ENCODE measurements at places on chromosomes 2 and 18.

GRCh38 chr18:5891184-5891853 is 4.0 kb downstream of the TMEM200C start:
- no peaks in the 10 kb centered on the region for H3K4me1 ChIP-seq
- no peak for DNase-seq
- H3K4me3 ChIP-seq: no peak overlapping the region
- H3K36me3 ChIP-seq: no peaks in the 10 kb centered on the region

GRCh38 chr18:73688851-73689711 is 458.6 kb downstream of the FBXO15 start:
- H3K4me1 ChIP-seq: no peaks in the 10 kb centered on the region
- H3K4me3 ChIP-seq: no peak overlapping the region
- no peaks in the 10 kb centered on the region for H3K36me3 ChIP-seq
- no peaks in the 10 kb centered on the region for H3K27me3 ChIP-seq

- H3K4me1 ChIP-seq: no peaks in the 10 kb centered on the region
- no peak for DNase-seq
- H3K36me3 ChIP-seq: no peaks in the 10 kb centered on the region
- H3K27ac ChIP-seq: no peak overlapping the region
- H3K27me3 ChIP-seq: no peaks in the 10 kb centered on the region
Observed at GRCh38 chr2:235414422-235414821, 79.4 kb upstream of the AGAP1 start.

DNA sequence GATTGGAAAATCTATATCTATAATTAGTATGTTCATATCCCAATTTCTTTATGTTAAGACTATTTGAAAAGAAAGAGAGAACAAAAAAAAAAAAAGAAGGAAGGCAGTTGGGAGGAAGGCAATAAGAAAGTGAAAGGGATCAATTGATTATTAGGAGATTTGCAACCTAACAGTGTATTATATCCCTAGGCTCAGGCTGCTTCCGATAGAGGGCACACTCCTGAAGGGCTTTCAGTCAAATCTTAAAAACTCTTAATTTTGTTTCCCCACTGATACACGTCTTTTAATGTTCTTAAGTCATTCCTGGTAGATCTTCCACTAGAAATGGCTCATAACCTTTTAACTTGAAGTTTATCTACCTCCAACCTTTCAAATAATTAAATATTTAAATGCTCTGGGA is 763.9 kb downstream of the BCL11A start:
- H3K36me3 ChIP-seq: no peaks in the 10 kb centered on the region
- no peaks in the 10 kb centered on the region for H3K4me1 ChIP-seq
- H3K27ac ChIP-seq: no peak overlapping the region
- no peak overlapping the region for H3K4me3 ChIP-seq
- DNase-seq: no peak

- no peak for DNase-seq
- H3K27ac ChIP-seq: no peak overlapping the region
- H3K36me3 ChIP-seq: no peaks in the 10 kb centered on the region
- no peak overlapping the region for H3K4me3 ChIP-seq
Observed at GRCh38 chr2:75752828-75753227, 42.1 kb upstream of the GCFC2 start.

DNA sequence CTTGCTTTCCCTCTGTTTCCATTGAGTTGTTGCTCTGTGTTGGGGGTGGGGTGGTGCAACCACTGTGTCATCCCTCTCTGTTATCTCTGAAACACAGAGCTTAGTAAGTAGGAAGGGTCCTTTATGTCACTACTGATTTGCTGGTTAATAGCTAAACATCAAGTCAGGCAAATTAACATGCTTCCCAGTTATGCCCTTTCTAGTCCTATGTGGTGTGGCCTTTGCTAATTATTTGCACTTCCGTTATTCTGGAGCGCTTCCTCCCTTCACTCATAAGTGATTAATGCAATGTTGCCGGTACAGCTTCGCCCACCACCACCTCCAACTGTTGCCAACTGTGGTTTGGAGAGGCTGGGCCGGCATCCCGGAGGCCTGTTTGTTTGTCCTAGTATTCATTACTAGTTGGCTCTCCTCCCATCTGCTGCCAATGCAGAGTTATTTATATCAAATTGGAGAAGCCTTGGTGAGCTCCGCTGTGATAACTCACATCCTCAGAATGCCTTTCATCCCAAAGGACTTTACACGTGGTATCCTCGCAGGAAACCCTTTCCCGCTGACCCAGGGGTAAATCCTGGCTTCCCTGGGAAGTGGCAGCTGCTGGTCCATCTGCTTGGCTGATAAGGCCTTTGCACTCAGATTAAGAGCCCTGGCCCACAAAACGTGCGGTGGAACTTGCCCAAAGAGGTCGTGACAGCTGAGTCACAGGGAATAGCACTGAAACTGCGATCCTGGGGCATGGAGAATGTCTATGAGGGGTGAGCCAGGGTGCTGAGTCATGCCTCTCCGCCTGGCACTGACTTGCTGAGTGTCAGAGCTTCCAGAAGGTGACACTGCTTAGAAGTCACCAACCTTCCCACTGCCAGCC is 72.0 kb upstream of the ZCCHC2 start:
- H3K4me3 ChIP-seq: peak overlapping the region; percentile 15
- no peaks in the 10 kb centered on the region for H3K36me3 ChIP-seq
- DNase-seq: peak; percentile 74
- peak overlapping the region; percentile 78 for H3K27ac ChIP-seq
- H3K4me1 ChIP-seq: peaks cover 14% of the 10 kb centered on the region
- no peaks in the 10 kb centered on the region for H3K27me3 ChIP-seq

GRCh38 chr2:184558713-184559464 is 39.4 kb upstream of the ZNF804A start:
- DNase-seq: no peak
- no peak overlapping the region for H3K27ac ChIP-seq
- no peaks in the 10 kb centered on the region for H3K27me3 ChIP-seq
- H3K4me1 ChIP-seq: no peaks in the 10 kb centered on the region
- no peak overlapping the region for H3K4me3 ChIP-seq

DNA sequence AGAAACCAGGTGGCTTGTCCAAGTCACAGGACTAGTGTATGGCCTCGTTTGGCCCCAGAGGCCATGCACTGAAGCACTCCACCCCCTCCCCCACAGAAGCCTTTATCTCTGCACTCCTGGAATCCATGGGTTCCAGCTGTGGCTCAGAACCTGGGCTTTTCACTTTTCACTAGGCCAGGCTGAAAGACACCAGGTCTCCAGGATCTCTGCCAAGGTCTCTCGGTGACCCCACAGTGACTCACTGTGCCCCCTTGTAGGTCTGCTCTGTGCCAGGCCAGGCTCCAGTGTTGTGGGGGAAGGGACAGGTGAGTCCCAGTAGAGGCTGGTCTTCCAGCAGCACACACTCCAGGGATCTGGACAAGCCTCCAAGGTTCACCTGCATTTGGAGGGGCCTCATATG is 31.0 kb upstream of the GLI2 start:
- peaks cover 8% of the 10 kb centered on the region for H3K4me1 ChIP-seq
- no peaks in the 10 kb centered on the region for H3K27me3 ChIP-seq
- no peak overlapping the region for H3K4me3 ChIP-seq
- H3K36me3 ChIP-seq: no peaks in the 10 kb centered on the region
- H3K27ac ChIP-seq: no peak overlapping the region

DNA sequence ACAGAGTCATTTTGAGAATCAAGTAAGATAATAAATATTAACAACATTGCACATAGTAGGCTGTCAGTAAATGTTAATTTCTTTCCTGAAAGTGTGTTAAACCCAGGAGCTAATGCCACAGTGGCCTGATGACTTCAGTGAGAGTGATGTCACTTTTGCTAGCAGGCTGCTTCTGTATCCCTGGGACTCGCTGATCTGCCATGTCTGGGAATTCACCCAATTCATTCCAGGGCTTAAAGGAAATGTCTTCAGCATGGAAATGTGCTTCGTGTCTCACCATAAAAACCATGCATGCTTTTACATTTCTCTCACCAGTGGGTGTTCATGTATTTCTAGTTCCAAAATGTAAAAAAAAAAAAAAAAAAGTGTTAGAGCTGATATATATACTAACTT is 56.8 kb upstream of the MAPRE3 start:
- DNase-seq: no peak
- no peak overlapping the region for H3K4me3 ChIP-seq
- H3K36me3 ChIP-seq: no peaks in the 10 kb centered on the region
- H3K4me1 ChIP-seq: no peaks in the 10 kb centered on the region
- H3K27me3 ChIP-seq: peaks cover 3% of the 10 kb centered on the region
- no peak overlapping the region for H3K27ac ChIP-seq

- H3K36me3 ChIP-seq: no peaks in the 10 kb centered on the region
- H3K4me3 ChIP-seq: no peak overlapping the region
- H3K4me1 ChIP-seq: no peaks in the 10 kb centered on the region
- no peaks in the 10 kb centered on the region for H3K27me3 ChIP-seq
Observed at GRCh38 chr18:63823516-63824219, 48.5 kb downstream of the SERPINB7 start.

- no peak overlapping the region for H3K4me3 ChIP-seq
- no peaks in the 10 kb centered on the region for H3K4me1 ChIP-seq
- no peak overlapping the region for H3K27ac ChIP-seq
- no peak for DNase-seq
- H3K27me3 ChIP-seq: no peaks in the 10 kb centered on the region
Observed at GRCh38 chr18:61261870-61262269, 71.4 kb upstream of the CDH20 start.

DNA sequence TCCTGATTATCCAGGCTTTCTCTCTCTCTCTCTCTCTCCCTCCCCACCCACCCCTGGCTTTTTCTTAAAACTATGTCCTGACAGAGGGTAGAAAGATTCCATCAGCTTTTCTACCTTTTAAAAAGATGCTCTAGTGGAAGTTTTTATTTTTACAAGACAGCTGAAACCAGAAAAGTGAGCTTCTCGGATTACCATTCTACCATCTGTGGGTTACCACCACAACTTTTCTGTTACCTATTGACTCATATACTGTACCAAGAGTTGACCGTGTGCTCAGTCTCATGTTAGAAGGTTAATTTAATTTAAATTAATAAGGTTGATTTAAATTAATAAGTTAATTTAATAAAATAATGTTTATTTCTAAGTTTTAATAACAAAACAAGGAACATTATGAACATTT is 137.6 kb downstream of the UPP2 start:
- H3K4me3 ChIP-seq: no peak overlapping the region
- no peaks in the 10 kb centered on the region for H3K4me1 ChIP-seq
- H3K27me3 ChIP-seq: peaks cover 8% of the 10 kb centered on the region
- DNase-seq: no peak
- H3K36me3 ChIP-seq: no peaks in the 10 kb centered on the region
- no peak overlapping the region for H3K27ac ChIP-seq

DNA sequence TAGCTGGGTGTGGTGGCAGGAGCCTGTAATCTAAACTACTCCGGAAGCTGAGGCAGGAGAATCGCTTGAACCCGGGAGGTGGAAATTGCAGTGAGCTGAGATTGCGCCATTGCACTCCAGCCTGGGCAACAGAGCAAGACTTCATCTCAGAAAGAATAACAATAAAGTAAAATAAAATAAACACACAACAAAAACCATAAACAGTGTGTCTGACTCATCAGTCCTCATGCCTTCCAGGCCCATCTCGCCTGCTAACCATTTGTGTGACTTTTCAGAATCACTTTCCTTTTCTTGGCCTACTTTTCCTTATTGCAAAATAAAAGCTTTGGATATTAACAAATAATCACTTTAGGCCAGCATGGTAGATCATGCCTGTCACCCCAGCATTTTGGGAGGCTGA is 42.0 kb upstream of the ASXL2 start:
- no peaks in the 10 kb centered on the region for H3K27me3 ChIP-seq
- H3K4me1 ChIP-seq: no peaks in the 10 kb centered on the region
- DNase-seq: no peak
- H3K4me3 ChIP-seq: no peak overlapping the region
- no peaks in the 10 kb centered on the region for H3K36me3 ChIP-seq

- no peak overlapping the region for H3K4me3 ChIP-seq
- H3K36me3 ChIP-seq: no peaks in the 10 kb centered on the region
- no peaks in the 10 kb centered on the region for H3K4me1 ChIP-seq
- no peak overlapping the region for H3K27ac ChIP-seq
Observed at GRCh38 chr2:71530641-71531332, 77.4 kb downstream of the DYSF start.

DNA sequence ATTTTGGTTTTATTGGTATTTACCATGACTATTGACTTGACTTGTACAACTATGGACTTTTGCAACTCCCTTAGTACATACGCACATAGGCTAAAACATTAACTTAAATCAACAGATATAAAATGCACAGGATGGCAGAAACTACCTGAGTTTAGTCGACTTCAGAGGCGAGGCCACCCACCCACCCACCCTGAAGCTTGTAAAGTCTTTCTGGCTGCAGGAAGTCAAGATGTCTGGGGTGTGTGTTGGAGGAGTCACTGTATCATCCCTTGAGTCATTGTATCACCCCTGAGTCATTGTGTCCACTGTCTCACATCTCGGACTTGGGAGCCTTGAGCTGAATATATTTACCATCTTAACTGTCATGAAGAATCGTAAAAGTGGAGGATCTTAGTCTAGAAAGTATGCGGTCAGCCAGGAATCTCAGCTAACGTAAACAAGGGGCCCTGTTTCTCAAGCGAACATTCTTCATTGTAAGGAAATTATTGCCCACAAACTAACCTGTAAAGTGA is 140.0 kb upstream of the ST6GAL2 start:
- no peak overlapping the region for H3K4me3 ChIP-seq
- no peak overlapping the region for H3K27ac ChIP-seq

DNA sequence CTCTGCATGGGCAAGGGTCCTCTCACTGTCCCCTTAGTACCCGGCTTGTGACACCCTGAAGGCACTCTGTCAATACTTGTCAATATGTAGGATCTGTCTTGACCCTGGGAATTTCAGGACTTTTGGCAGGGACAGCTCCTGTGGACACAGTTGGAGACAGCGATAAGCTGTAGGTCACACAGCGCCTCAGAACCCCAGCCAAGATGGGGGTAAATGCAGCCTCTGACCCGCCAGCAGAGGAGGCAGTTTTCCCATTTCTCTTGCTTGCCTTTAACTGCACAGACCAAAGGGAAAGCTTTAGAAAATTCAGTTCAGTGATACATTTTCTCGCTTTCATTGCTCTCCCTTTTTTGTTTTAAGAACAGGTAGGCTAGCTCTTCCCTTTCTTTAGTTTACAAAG is 54.8 kb upstream of the KLHL29 start:
- H3K27me3 ChIP-seq: peaks cover 11% of the 10 kb centered on the region
- H3K27ac ChIP-seq: no peak overlapping the region
- no peaks in the 10 kb centered on the region for H3K36me3 ChIP-seq

- H3K27me3 ChIP-seq: no peaks in the 10 kb centered on the region
- DNase-seq: no peak
- peak overlapping the region; percentile 87 for H3K4me3 ChIP-seq
- peak overlapping the region; percentile 83 for H3K27ac ChIP-seq
Observed at GRCh38 chr18:68713796-68714195, 1.1 kb downstream of the TMX3 start.

DNA sequence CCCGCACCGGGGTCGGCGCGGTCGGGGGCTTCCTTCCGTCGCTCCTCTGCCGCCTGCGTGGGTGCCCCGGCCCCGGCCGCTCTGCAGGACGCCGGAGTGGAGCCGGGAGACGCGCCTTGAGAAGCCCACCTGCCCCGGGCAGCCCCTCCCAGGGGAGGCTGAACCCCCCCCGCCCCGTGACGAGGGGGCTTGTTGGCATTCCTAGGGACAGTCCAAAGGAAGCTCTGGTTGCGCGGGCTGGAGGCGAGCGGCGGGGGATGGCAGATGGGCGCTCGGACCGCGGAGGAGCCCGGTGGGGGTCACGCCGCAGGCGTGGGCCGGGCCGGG is 133.5 kb upstream of the MGAT5 start:
- no peak overlapping the region for H3K27ac ChIP-seq
- no peak for DNase-seq
- peak overlapping the region; percentile 73 for H3K4me3 ChIP-seq
- no peaks in the 10 kb centered on the region for H3K36me3 ChIP-seq
- H3K4me1 ChIP-seq: peaks cover 10% of the 10 kb centered on the region
- peaks cover 7% of the 10 kb centered on the region for H3K27me3 ChIP-seq

Measured in Panc1 (cell line).